ENCODE measurements at places on chromosomes 5 and 9.

DNA sequence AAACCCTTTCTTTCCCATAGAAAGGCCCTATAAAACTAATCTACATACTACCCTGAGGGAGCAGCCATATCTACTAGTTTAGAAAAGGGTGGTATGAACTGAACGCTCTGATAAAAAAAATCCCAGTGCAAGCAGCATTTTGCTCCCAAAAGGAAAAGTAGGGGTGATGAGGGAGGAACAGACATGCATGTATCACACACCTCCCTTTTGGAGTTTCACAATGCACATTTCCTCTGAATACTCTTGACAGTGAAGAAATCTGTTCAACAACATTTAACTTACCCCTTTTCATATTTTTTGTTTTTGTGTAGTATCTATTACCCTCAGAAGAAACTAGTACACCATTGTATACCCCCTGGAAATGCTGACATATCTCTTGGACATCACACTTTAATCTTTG is 411.4 kb downstream of the MAT2B start:
- DNase-seq = no peak

DNA sequence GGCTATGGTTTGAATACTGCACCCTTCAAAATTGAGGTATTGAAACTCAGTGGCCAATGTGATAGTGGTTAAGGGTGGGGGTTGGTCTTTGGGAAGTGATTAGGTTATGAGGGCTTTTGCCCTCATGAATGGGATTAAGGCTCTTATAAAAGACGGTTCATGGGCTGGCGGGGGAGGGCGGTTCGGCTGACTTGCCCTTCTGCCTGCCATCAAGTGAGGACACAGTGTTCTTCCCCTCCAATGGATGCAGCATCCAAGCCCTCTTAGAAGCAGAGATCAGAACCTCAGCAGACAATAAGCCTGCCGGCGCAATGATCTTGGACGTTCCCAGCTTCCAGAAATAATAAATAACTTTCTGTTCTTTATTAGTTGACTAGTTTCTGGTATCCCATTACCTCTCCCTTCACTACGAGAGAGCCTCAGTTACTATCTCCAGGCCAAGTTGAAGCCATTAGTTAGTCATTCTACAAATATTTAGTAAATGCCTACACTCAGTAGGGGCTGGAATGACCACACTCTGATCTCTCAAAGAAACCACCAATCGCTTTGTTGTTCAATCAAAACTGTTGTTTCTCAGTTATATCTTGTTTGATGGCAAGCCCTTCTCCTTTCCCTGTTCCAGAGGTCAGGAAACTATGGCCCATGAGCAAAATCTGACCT is 219.3 kb downstream of the TSSK1B start:
- no peak for DNase-seq

DNA sequence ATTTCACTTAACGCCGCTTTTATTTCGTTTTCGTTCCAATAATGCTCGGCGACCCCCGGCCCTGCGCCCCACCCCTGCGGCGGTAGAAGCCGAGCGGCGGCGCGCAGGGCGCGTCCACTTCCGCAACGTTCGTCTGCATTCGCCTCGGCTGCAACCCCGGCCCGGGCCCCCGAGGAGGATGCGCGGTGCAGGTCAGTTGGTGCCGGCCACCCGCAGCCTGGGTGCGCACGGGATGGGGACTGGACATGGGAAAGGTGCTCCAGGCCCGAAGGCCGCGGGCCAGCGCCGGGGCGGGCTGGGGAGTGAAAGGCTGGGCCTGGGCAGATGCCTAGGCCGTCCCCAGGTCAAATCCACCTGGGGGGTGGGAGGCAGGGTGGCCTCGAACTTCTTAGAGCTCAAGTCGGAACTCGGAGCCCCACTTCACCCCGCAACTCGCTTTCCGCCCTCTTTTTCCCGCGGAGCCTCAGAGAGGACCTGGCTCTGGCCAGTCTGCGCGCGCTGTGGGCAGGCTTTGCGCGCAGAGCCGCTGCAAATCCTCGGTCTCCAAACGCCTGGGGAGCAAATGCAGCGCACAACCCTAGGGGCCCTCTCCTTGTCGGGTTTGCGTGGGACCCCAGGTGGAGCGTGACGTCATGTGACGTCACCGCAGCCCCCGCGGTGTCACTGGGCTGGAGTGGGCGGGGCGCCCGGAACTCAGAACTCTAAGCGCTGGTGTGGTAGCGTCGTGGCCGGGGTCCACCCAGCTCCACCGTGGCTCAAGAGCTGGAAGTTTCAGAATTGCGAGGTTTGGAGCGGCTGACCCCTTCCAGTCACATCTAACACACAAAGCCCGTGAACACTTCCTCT is 3.3 kb downstream of the TLX3 start:
- no peak for DNase-seq

GRCh38 chr5:56211298-56211865 is 21.7 kb downstream of the ANKRD55 start:
- no peak for DNase-seq

DNA sequence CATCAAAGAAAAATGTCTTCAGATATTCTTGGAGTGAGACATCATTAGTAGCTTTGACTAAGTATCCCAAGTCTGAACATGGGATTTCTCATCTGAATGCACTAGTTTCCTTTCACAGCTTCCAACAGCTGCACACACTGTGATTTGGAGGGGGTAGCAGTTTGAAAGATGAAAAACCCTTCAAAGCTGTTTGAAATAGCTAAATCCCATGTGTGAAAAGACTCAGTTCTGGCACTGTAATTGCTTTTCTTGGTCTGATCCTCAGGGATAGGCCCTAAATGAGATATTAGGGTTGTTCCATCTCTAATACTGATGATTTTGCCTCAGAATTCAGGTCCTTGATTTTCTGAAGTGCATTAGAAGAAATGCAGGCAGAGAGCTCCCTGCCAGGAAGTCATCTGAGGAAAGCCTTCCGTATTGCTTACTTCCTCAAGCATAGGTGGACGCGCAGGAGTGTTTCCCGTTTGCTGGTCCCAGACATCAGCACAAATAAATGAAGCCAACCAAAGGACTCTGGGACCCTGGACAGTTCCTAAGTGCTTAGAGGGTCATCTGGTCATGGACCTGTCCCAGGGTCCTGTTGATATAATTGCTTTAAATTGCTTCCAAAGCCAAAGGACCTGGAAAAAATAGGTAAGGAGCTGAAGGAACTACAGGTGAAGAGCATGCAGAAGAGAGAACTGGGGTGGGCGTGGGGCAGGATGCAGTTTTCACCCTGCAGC is 25.6 kb upstream of the FRMPD1 start:
- DNase-seq = no peak

- no peak for DNase-seq
These were observed 56.9 kb upstream of the TRIO start for GRCh38 chr5:14086261-14086660.

DNA sequence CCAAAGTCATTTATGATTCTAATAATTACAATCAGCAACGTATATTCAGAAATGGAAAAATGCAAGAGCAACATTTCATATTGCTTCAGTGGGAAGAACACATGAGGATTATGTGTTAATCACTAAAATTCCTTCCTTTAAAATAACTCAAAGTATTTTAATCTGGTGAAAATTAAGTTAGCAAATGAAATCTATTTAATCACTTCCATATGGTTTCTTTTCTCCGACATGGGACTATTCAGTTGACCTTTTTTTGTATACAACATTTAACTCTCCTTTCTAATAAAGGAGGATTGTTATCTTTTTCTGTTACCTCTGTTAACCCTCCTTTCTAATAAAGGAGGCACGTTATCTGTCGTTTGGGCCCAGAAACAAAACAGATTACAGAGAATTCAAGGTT is 59.9 kb downstream of the HOMER1 start:
- DNase-seq = no peak

GRCh38 chr5:171505473-171506043 is 86.1 kb downstream of the FGF18 start:
- no peak for DNase-seq

DNA sequence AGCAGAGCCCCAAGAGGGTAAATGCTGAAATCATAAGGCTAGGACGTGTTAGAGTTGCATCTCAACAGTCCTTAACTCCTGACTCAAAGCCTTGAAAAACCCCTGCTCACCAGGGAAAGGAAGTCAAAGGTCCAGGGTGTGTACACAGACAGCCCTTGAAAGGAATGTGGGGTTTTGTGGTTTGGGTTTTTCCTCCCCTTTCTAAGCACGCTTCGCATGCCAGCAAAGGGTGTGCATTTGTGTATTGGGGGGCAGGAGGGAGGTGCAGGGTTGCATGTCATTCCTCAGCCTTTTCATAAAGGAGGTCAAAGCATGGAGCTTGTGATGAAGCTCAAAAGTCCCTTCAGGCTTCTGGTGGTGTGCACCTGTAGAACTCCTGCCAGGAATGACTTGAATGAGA is 17.3 kb upstream of the XPA start:
- no peak for DNase-seq

GRCh38 chr9:84207491-84207951 is 133.0 kb downstream of the SLC28A3 start:
- no peak for DNase-seq

GRCh38 chr9:36346569-36346968 is 53.5 kb downstream of the RNF38 start:
- DNase-seq = no peak

DNA sequence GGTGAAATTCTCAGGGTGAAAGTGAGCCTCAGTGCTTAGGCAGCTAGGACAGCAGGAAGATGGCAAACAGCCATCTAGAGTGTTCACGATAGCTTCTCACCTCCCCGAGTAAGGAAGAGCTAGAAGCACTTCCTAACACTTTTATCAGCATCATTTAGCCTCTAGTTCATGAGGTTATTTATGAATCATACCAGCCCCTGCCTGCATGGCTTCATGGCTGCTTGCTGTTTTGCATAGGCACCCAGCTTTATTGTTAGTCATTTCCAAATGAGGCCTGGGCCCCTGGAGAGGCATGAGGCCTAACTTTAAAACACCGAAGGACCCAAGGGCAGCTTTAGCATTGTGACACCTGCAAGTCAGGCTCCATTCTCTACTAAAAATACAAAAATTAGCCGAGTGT is 134.9 kb upstream of the PANK3 start:
- DNase-seq = no peak

- DNase-seq = no peak
These were observed 9.1 kb upstream of the CYSTM1 start for GRCh38 chr5:140165923-140166270.

DNA sequence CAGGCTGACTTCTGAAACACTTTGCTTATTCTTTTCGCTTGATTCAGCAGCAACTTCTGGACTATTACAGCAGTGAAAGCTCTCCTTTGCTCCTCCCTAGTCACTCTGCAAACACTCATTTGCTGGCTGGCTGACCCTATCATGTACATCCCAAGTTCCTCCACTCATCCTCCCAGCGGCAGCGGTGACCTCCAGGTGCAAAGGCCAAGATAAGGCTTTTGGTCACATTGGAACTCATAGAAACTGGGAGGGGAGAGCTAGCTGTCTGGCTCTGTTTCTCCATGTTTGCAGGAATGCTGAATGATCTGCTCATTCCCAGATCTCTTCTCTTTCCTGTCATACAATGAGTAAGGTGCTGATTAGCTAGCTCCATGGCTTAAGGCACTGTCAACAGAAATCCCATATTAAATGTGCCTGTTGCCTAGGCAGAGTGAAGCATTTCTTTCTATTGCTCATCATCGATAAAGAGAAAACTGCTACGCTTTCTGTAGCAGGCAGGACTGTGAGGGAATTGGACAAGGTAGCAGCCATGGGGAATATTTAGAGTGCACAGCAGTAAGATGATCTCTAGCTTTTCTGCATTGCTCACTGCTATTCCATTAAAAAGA is 250.5 kb upstream of the PDE4D start:
- no peak for DNase-seq

DNA sequence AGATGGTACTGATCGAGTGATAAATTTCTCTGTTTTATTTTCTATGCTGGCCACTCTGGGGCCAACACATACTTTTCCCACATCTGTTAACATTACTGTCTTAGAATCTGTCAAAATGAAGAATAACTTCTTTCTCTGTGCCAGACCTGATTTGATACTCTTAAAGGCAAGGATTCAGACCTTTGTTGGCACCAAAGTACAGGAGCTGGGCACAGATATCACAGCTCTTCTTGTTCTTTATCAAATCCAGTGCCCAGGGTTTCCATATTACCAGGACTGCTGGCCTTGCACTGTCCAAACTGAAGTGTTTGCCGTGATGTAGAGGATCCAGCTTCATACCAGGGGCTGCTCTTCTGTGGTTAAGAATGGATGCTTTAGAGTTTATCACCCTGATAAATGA is 20.9 kb downstream of the ZNF474 start:
- no peak for DNase-seq

- DNase-seq = no peak
These were observed 341.2 kb upstream of the IRX2 start for GRCh38 chr5:3092664-3093063.

DNA sequence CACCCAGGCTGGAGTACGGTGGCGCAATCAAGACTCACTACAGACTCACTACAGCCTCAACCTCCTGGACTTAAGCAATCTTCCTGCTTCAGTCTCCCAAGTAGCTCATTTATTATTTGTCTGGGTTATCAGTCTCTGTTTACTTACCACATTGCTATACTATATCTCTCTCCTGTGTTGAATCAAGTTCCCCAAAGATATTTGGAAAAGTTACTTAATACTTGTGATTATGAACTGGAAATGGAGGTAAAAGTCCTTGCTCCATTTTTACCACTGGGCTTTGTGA is 55.6 kb downstream of the ANGPTL2 start:
- DNase-seq = no peak

- DNase-seq = peak; percentile 47
These were observed 20.4 kb upstream of the SLC2A6 start for GRCh38 chr9:133499132-133499891.

GRCh38 chr5:137737349-137738131 is 1.7 kb upstream of the KLHL3 start:
- peak; percentile 28 for DNase-seq

DNA sequence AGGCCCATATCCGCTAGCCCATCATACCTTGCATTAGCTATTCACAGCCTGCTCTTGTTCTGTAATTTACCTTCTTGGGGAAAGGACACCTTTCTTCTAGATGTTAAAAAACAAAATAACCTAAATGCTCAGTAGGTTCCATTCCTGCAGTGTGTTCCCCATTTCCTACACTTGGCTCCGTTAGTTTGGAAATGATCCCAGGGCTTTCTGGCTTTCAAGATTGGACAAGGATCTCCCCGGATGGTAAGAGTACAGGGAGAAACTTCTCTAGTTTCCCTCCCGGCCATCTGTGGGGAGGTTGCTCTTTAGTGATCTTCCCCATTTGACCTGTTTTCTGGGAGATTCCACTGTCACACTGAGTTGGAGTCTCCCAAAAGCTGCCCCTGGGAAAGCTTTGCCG is 27.3 kb upstream of the STC2 start:
- no peak for DNase-seq

GRCh38 chr9:1047591-1048230 is 2.4 kb upstream of the DMRT2 start:
- DNase-seq = no peak

Data from left ventricle myocardium inferior (tissue), 1 donor.